ENCODE measurements at places on chromosomes 13 and 19. TPM values are rescaled to one million over a fixed set of nuclear protein-coding genes. Genes with fewer than 3 reads are reported as not detected.

GRCh38 chr19:8306235-8307054 is 1.7 kb downstream of the CD320 start:
- DNase-seq = peak; percentile 14

ZNF681 gene
- total RNA-seq = 4.5 TPM

DNA sequence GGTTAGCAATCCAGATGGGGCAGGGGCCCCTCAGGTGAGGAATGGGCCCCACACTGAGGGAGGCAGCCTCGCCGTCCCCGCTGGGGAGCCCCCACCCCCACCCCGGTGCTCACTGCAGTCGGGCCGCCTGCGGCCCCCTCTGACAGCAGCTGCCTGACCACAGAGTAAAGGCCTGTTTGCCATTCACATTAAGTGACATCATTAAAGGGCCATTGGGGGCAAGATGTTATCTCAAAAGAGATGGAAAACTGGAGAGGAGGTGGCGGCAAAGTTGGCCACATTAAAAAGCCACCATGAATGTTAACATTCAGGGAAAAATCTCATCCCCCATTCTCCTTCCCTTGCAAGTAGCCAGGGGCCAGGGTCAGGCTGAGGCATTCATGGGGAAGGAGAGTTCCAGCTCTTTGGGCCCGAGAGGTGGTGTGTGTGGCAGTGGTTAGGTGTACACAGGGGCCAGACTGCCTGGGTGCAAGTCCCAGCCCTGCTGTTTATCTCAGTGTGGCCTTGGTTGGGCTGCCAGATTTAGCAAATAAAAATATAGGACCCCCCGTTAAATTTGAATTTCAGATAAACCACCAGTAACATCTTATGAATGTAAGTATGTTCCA is 20.9 kb downstream of the VSTM2B start:
- DNase-seq = no peak

- no peak for DNase-seq
These were observed 349.2 kb upstream of the ARGLU1 start for GRCh38 chr13:106917024-106917571.

MYO1F gene
- total RNA-seq = 4.7 TPM
